Articular chondrocyte of knee joint (primary cell): ENCODE measurements at places on chromosomes 6 and 20. TPM values are rescaled to one million over a fixed set of nuclear protein-coding genes. Genes with fewer than 3 reads are reported as not detected.

TRAPPC3L gene
- total RNA-seq: 0.11 and 0.13 TPM in 2 replicates

VSTM2L gene
- total RNA-seq: 1.4 and 1.6 TPM in 2 replicates

CNR1 gene
- under 0.01 and 0.11 TPM in 2 replicates for total RNA-seq

RNF8 gene
- 22.3 and 28.9 TPM in 2 replicates for total RNA-seq

DYNLRB1 gene
- 73.1 and 76.4 TPM in 2 replicates for total RNA-seq

VIP gene
- not detected in 2 replicates for total RNA-seq

RAMACL gene
- total RNA-seq: 7.5 and 7.7 TPM in 2 replicates

NOTCH4 gene
- total RNA-seq: 0.65 and 1.1 TPM in 2 replicates

C6orf15 gene
- total RNA-seq: not detected in 2 replicates

CCR6 gene
- not detected in 2 replicates for total RNA-seq

HLA-DQB1 gene
- 0.32 TPM in 1 of 2 replicates, not detected in the other for total RNA-seq
